ENCODE measurements at places on chromosomes 3 and 15. TPM values are rescaled to one million over a fixed set of nuclear protein-coding genes. Genes with fewer than 3 reads are reported as not detected.

The CLN6 gene
- total RNA-seq, result 28.1 TPM

The TRH gene
- not detected for total RNA-seq

The GOLGA6B gene
- total RNA-seq, result not detected

The WDR48 gene
- total RNA-seq, result 47.6 TPM

The ZWILCH gene
- total RNA-seq, result 4.9 TPM

The NOP10 gene
- total RNA-seq, result 140 TPM

The P2RY14 gene
- 11.3 TPM for total RNA-seq

The ISLR gene
- total RNA-seq, result 27.2 TPM

The PPP1R2 gene
- total RNA-seq, result 50.7 TPM

The GOLGA6L7 gene
- not detected for total RNA-seq

The HGD gene
- total RNA-seq, result 87.7 TPM

DNA sequence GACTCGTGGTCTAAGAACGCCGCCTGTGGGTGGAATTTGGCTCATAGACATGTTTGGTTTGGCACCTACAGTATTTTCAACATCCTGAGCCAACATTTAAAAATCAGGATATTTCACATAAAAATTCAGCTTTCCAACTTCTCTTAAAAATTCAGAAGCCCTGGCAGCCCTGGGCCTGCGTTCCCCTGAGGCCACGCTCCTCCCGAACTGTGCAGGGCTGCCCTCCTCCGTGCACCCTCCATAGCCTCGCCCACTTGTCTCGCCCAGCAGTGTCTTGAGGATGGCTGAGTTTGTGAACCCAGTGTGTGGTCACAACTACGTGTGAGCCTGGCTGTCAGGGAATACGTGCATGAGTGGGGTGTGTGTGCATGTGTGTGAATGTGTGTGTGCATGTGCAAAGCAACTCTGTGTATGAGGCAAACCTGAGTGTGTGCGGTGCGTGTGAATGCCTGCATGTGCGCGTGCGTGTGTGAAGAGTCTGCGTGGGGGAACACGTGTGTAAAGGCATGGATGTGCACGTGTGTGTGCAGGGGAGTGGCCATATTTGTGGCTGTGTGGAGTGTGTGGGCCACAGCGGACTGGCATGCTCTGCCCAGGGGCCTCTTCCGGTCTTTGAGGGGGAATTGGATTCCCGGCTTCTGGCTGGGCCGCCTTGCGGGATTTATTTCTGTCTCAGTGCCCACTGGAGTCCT lies 30.9 kb downstream of the PTH1R start:
- DNase-seq, result no peak

GRCh38 chr3:48672522-48672921 lies 9.8 kb upstream of the CELSR3 start:
- DNase-seq, result no peak

DNA sequence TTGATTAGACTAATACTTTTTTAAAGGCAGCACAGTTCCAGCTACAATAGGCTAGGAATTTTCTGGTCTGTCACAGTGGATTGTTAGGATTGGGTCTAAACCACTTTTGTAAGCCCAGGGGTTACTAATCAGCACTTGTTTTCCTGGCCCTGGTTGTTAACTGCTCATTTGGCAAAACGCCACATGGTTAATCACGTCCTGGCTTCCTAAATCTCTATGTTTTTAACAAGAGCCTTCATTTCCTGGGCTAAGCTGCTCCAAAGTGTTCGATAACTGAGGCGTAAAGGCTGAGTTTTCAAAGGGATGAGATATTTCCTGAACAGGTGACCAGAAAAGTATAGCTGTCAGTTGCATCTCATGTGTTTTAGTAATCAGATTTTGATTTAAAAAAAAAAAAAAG lies 38.9 kb upstream of the CLRN1 start:
- DNase-seq, result no peak

GRCh38 chr15:93159930-93160329 lies 70.9 kb upstream of the RGMA start:
- no peak for DNase-seq

DNA sequence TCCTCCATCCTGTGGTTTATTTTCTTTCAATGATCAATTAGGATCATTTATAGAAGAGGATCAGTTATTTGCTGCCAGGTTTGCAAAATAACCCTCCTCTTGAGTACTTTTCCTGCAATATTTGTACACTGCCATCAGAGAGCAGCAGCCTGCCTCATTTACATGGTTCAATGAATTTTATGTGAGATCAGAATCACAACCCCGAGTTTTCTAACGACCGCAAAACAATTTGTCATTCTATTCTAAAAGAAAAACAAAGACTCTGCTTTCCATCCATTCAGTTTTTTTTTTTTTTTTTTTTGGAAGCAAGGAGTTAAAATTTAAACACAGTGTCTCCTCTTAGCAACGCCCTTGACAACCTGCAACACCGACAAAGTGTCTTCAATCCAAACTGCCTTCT lies 146.9 kb downstream of the RAB11A start:
- DNase-seq, result no peak

- DNase-seq, result no peak
Observed at GRCh38 chr3:176951586-176952292, 245.5 kb downstream of the TBL1XR1 start.

DNA sequence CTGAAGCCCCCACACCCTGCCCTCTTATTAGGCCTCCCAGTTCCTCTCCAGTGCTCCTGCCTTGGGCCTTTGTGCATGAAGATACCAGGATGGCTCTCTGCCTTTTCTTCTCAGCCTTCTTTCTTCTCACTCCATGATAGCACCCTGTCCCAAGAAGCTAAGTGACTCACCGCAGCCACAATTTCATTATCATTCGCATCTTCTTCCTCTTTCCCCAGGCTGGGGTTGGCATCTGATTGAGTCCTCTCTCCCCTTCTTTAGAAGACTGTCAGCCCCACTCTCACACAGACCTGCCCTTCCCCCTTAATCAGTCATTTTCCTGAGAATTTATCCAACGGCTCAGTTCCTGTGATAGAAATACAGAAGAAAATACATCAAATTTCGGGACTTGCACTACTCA lies 102.0 kb downstream of the STAC start:
- no peak for DNase-seq

DNA sequence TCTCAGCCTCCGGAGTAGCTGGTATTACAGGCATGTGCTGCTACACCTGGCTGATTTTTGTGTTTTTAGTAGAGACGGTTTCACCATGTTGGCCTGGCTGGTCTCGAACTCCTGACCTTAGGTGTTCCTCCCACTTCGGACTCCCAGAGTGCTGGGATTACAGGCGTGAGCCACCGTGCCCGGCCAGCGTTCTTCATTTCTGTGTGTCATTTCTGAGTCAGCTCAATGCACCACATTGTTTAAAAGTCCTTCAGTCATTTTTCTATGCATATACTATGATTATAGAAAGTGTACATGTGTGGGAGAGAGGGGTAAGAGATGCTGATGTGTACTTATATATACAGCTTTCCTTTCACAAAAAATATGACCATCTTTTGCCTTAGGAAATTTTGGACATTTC lies 2.1 kb downstream of the QTRT2 start:
- no peak for DNase-seq

DNA sequence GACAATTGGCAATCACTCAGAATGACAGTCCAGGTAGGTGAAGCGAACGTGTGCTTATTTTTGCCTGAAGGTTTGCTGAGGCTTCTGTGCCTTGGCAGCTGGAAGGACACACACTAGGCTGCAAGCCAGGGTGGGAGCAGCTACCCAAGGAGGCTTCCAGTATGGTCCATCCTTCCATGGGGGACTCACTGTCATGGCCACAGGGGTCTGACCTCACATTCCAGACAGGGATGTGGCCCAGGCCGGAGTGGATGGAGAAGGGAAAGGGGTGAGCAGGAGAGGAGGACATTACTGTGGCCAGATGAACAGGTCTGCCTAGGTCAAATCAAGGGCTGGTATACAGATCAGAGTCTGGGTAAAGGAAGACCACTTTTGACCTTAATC lies 247.7 kb downstream of the ADAMTS17 start:
- DNase-seq, result no peak

DNA sequence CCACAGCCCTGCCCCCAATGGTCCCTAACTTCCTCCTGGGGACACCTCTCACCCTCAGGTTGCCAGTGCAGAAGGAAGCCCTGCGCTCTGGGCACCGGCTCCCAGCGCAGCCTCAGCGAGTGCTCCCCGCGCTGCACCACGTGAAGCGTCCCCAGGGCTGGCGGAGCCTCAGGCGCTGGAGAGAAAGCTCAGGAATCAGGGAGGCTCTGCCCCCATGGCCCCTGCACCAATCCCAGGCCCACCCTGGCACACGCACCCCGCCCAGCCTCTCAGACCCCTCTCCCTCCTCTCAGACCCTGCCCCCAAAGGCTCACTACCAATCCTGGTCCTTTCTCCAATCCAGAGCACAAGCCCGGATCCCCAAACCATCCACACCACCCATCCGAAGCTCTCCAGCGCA lies 6.9 kb downstream of the COL7A1 start:
- DNase-seq, result no peak

GRCh38 chr3:85691196-85691595 lies 732.4 kb downstream of the CADM2 start:
- DNase-seq, result no peak

DNA sequence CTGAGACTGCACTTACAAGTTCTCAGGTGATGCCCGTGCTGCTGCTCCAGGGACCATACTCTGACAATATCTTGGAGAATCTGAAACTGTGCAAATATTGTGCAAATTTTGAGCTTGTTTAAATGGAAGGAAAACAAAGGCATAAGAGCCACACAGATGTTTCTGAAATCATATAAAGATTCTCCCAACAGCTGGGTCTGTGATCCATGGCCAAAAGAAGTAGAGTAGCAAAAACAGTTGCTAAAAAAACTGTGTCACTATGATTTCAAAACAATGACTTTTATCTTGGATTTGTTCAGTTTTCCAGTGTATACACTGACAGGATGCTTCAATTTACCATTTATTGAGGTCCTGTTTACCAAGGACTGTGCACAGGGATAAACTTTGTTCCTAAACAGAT lies 25.3 kb downstream of the NPTN start:
- DNase-seq, result no peak

- no peak for DNase-seq
Observed at GRCh38 chr15:90553248-90553745, 23.6 kb downstream of the CRTC3 start.

DNA sequence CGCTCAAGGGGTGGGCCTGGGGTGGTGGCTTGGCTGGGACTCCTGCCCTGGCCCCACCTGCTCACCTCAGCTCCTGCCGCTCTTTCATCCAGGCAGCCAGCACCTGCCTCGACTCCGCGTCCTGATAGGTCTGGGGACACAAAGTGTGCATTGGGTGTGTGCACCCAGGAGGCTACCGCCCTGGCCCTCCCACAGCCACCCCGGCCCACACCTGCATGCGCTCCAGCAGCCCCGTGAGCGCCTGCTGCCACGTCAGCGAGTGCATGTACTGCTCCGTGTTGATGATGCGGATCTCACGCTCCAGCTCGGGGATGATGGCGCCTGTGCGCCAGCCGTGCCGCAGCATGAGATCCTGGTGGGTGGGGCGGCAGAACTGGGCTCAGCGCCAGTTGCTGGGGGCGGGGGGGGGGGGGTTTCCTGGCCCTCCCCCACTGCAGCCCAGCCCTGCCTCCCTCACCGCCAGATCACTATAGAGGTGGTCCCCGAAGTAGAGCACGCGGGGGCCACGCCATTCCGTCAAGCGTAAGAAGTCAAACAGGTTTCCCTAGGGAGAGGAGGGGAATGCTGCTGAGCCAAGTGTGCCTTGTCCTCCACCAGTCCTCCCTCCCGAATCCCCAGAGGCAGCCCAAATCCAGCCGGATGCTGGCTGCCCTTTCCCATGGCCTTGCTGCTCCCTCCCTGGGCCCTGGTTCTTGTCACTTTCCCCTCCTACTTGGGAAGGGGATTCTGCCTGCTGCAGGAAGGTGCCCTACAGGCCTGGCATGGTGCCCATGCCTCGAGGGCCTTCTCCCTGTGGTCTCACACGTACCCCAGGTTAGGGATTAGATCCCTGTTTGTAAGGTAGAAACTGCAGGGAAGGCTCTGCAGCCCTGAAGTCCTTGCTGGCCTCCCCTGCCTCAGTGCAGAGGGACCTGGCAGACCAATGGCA lies 8.6 kb downstream of the NT5DC2 start:
- DNase-seq, result no peak

DNA sequence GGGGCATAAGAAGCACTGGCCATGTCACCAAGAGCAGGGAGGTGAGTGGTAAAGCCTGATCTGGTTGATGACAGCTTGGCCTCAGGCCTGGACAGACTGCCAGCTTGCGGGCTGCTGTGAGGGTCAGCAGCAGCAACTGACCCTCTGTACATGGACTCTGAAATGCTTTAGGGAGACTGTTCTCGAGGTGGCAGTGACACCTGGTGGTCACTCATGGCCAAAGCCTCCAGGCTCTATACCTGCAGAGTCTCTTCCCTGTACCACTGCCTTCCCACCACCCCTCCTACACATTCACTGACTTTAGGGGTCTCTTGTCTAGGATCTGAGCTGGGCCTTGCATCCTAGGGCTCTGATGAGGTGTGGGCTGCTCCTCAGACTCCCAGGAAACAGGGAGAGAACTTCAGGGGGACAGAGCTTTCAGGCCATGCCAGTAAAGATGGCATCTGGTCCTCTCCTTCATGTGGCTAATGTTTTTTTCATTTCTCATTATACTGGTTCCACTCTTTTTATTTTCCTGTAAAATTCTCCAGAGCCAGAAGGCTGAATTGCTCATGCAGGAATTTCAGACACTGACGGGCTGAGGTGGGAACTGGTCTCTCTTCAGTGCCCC lies 17.2 kb upstream of the TIMP4 start:
- peak; percentile 67 for DNase-seq

GRCh38 chr3:35777563-35778554 lies 138.5 kb downstream of the ARPP21 start:
- DNase-seq, result no peak

DNA sequence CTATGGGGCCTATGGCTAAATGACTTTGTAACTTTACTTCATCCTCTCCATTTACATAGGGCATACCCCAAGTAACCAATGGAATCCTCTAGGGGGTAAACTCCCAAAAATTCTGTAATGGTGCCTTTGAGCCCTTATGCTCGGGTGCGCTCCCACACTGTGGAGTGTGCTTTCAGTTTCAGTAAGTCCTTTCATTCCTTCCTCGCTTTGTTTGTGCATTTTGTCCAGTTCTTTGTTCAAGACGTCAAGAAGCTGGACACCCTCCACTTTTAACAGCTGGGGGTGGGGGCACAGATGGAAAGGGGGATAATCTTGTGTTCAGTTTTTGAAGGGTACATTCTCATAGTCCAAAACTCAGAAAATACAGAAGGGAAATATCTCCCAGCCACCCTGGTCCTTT lies 84.4 kb upstream of the C2CD4B start:
- DNase-seq, result no peak

DNA sequence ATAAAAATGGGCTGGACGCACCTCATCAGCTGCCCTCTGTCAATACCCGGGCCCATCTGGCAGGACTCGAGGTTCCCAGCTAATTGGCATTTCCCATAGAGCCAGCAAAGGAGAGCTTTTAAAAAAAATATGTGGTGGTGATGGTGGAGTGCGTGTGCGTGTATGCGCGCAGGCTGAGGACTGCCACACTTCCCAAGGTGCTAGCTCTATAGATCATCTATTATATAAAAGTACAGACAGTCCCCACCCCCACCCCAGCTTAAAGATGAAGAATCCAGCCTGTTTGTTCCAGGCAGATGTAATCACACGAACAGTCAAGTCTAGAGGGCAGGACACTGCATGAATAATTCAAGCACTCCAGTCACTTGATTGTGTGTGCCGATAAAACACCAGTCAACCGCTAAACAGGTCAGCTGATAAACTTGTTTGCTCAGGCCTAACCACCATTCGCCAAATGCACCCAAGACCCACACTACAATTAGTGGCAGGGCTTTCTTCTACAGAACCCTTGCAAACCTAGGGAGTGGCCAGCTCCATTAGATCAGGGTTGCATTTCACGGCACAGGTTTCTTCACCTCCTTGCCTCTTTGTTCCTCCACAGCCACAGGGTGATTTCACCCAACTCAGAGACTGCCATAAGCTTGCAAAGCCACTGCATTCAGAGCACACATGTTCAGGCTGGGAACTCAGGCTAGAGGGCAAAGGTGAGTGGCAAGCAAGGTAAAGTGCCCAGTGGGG lies 5.8 kb downstream of the TLE3 start:
- DNase-seq, result peak; percentile 52

All from transverse colon (tissue), 4 donors.